RWPE2 (cell line): ENCODE measurements at places on chromosomes 12 and 14.

DNA sequence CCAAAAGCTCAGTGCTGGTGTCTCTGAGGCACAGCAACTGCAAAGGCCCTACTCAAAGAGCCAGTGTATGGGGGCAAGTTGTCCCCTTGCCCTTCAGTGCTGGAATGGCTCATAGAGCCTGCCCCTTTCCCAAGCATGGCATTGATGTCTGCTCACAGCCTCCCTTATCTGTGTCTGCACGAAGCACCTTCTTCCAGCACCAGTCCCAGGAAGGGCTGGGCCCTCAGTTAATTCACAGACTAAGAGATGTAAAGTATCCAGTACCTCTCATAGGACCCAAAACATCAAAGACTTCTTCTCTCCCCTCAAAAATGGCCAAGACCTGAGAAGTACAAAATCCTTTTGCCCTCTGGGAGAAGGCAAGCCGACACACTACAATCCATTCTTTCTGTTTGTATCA is 1.6 kb upstream of the CMAS start:
- DNase-seq = no peak

- DNase-seq = no peak
These were observed 5.0 kb upstream of the E2F7 start for GRCh38 chr12:77070382-77070781.

DNA sequence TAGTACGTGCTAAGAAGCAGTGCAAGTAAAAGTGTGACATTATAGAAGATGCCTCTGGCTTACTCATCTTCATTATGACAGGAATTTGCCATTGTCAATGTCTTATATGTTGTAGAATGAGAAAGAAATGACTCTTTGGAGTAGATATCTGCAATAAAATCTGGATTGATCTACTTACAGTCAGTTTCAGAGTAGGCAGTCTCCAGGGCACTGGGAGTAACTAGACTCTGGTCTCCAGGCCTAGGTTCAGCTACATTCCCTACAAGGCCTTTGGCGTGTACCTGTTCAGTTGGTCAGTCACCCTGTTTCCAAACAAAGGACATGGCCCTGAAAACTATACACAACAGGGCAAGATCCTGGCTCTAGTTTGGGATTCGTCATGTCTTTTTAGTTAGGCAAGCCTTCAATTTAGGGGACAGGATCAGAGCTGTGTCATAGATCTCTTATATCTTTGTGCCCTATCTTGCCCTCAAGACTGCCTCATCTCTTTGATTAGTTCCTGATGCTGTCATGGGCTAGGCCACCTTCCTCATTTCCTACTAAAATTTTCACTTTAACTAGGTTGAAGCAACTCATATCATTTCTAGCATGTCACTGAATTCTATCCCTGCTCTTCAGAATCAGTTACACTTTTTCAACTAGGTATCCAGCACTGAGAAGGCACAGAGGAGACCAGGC is 410.0 kb downstream of the RAD51B start:
- no peak for DNase-seq

GRCh38 chr12:126156806-126157574 is 1091.8 kb downstream of the AACS start:
- DNase-seq = no peak

- DNase-seq = no peak
These were observed 5.9 kb downstream of the OAS3 start for GRCh38 chr12:112944024-112944690.
